NK-92 treated with Interleukin-12 subunit alpha and Interleukin-12 subunit beta, amount 100 ng/mL, for 24 hours (cell line): ENCODE measurements at places on chromosomes 2 and 18.

DNA sequence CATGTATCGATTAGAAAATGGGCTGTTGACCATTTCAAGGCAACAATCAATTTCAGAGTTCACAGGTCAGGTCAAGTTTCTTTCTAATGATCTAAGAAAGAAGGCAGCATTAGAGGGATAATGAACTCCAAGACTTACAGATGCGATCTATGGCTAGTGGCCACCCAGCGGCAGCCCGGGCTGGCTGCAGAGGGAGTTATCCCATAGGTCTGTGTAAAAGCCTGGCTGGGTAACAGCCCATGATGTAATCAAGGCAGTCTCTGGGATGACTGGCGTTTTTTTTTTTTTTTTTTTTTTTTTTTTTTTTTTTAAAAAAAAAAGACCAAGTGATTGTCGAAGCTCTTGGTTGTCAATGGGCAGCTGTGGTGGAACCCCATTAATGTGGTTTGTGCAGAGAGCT is 171.1 kb upstream of the SKOR2 start:
- DNase-seq: no peak

DNA sequence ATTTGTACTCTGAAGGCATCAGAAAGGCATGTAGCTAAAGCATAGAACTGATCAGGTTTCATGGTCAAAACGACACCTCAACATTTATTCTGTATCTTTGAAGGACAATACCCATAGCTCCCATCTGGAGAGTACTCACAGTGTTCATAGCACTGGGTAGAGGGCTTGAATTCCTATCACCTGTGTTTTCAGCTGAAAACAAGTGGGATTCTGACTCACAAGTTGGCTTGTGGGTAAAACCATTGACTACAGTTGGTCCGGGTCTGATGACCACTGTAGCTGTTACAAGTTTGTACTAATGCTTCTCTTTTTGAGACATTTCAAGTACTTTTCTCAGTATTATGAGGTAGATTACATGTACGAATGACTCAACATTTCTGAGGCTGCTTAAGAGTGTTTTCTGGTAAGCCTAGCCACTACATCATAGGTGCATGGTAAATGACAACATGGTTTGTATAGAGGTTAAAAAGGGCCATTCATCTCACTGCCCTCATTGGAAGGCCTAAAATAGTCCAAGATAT is 68.6 kb upstream of the PELI1 start:
- DNase-seq: peak; percentile 55

GRCh38 chr18:62281684-62282083 is 43.4 kb upstream of the TNFRSF11A start:
- DNase-seq: no peak

- no peak for DNase-seq
These were observed 254.0 kb upstream of the FSIP2 start for GRCh38 chr2:185484602-185485001.

- no peak for DNase-seq
These were observed 98.4 kb downstream of the SPHKAP start for GRCh38 chr2:228083131-228083530.

- no peak for DNase-seq
These were observed 51.1 kb downstream of the MYO1B start for GRCh38 chr2:191296083-191297006.

- DNase-seq: no peak
These were observed 85.2 kb downstream of the HS1BP3 start for GRCh38 chr2:20565623-20566236.

DNA sequence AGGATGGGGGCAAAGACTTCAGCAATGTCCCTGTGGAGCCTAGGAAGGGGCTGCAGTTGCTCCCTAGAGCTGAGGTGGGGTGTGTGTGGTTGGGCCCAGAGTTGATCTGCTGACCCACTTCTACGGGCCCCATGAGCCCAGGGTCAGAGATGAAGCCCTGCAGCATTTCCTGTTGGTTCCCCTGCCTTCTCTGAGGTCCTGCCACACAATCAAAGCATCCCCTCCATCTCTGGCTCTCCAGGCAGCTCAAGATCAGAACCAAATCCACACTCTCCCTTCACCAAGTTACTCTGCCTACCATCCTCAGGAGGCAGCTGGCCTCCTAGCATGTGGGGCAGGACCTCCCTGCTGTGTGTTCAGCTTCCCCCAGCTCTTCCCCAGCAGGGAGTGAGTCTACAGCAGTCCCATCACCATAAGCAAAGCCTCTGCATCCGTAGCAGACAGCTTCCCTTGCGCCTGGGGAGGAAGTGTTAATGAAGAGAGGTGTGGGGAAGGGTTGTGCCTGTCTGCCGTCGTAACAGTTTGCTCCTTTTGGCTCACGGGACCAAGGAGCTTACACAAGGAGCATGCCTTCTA is 26.9 kb downstream of the TMEM247 start:
- no peak for DNase-seq

GRCh38 chr2:102915128-102915527 is 153.3 kb downstream of the TMEM182 start:
- no peak for DNase-seq

- no peak for DNase-seq
These were observed 268.1 kb downstream of the NDUFA10 start for GRCh38 chr2:239756790-239757760.

DNA sequence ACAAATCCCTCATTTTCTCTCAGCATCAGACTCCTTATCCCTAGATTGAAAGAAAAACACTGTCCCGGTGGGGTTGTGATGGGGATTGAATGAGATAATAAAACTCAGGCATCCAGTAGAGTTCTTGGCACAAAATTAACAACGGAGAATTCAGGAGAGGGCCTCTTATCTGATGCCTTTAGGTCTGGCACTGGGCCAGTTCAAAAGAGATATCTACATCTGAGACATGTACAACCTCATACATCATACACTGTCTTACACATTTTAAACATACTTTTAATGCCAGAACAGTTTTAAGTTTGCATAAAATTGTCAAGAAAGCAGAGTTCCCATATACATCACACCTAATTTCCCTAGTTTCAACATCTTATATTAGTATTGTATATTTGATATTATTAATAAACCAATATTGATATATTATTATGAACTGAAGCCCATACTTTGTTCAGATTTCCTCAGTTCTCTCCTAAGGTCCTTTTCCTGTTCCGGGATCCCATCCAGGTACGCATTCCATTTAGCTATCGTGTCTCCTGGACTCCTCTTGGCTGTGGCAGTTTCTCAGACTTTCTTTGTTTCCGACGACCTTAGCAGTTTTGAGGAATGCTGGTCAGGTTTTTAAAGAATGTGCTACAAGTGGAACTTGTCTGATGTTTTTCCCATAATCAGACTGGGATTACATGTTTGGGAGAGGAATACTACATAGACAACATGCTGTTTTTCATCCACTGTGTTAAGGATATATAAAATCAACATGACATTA is 27.8 kb downstream of the NXPH2 start:
- DNase-seq: no peak

- DNase-seq: no peak
These were observed 566 bp downstream of the GATA6 start for GRCh38 chr18:22169889-22170420.

DNA sequence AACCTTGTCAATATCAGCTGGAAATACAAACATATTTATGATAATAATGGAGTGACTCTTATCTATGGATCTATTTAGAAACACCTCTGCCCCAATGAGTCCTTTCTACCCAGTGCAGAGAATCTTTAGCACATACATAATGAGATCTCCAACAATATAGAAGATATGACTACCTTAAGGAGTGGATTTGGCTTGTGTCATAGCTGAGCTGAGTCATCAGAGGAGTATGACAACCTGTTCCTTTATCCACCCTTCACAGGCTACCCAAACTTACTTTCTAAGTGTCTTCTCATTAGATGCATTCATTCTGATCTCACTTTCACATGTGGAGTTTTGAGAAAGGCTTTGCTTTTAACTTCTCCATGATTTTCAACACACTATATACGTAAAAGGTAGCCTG is 1218.9 kb downstream of the DSC3 start:
- DNase-seq: no peak

GRCh38 chr2:209570194-209570593 is 146.3 kb downstream of the MAP2 start:
- no peak for DNase-seq

- DNase-seq: no peak
These were observed 33.1 kb downstream of the LRRFIP1 start for GRCh38 chr2:237660381-237660900.

GRCh38 chr18:74284191-74284979 is 7.4 kb downstream of the CYB5A start:
- DNase-seq: no peak

DNA sequence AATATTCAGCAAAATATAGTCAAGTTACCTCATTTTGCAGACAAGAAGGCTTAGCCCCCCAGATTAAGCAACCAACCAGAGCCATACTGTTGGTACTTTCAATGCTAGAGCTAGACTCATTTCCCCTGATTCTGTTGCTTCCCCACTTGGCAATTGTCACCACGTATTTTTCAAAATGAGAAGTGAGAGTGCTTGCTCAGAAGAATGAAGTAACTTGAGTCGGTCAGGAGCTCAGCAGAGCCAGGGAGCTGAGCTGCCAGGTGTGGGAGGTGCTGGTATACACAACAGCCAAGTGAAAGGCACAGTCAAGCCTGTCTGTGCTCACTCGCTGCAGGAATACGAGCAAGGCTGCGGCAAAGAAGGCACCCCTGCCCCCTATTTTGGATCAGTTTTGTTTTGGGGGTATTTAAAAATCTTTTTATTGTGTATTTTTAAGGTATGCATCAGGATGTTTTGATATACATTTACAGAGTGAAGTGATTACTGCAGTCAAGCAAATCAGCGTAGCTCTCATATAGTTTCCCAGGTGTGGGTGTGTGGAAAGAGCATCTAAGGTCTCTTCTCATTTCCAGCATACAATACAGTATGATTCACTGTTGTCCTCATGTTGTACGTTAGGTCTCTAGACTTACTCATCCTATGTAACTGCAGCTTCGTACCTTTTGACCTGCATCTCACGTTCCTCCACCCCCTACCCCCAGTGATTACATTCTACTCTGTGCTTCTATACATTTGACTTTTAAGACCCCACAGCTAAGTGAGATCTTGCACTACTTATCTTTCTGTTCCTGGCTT is 62.4 kb downstream of the MRPS9 start:
- DNase-seq: no peak

GRCh38 chr2:219344751-219345430 is 12.3 kb upstream of the RESP18 start:
- no peak for DNase-seq

GRCh38 chr2:24577481-24577880 is 86.4 kb downstream of the NCOA1 start:
- DNase-seq: no peak

DNA sequence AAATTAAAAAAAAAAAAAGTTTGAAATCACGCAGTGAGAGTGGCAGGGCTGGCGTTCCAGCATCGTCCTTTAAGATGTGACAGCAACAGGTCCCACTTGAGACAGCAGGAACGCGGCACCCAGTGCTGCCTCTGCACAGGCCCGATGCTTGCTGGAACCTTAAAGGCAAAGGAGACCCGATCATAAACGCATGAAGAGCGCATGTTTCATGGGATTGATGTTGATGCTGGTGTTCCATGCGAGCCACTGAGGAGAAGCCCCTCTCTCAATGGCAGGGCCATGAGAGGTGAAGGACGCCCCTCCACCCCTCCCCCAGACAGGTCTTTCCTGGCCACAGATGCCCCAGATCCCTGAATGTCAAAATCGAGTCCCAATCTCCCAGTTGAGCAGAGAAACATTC is 17.9 kb upstream of the ALPI start:
- DNase-seq: no peak

DNA sequence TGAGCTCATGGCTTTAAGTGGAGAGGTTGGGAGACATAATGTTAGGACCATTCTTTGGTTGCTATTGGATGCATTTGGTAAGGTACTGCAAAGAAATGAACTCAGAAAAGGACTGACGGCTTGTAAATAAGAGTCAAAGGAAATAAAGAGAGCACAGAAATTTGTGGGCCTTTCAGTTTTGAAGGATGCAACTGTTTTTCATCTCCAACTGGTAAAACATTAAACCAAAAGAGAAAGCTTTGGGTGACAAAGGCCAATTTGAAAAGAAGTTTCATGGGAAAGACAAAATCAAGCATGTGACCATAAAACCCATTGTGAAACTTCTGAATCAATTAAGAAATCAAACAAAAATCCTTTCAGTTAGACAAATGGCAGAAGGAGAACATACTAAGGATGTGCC is 77.8 kb upstream of the SPOPL start:
- DNase-seq: no peak

DNA sequence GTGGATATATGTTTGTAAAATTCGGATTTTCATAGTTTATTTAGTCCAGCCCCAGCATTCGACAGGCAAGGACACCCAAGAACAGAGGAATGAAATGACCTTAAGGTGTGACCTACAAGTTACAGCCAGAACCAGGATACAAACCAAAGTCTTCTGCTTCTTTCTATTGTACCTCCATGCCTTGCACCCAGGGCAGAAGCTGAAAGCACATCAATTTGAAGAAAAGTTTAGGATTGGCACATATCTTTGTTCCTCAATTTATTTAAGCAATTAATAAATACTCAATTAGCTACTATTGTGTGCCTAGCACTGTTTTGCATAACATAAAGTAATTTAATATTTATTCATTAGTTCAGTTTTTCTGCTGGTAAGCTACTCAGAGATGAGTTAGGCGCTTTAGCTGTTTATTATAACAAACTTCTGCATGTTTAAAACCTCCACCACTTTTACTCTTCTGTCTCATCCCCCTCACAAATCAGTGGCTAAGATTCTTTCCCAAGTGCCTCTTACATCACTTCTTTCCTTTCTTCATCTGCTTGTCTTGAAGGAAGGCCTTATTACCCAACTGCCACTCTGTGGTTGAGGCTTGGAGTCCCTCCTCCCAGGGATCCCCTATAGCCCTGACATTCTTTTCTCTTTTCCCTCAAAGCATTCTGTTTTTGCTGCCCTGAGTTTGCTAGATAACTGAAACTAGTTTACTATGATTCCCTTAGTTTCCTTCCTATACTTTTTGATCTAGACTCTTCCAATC is 37.1 kb upstream of the DARS1 start:
- DNase-seq: no peak

DNA sequence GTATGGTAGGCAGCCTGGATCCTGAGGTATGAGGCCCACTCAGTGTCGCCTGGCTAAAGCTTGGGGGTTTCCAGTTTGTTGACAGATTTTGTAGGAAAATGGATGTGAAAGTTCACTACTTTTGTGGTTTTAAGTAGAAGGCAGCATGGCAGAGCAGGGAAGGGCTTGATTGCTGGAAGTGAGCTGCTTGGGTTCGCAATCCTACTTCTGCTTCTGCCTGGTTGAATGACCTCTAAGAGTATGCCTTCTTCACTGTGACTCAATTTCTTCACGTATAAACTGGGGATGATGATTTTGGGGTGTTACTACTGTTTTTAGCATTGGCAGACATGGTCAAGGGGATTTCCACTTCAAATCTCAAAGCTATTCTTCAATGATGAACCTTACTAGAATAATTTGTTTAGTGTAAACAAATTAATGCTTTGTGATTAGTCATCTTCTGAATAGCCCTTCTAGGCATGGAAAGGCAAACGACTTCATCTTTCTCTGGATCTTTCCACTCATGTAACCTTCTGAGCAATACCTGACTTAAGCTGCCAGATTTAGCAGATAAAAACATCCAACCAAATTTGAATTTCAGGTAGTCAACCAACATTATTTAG is 13.2 kb downstream of the BMP10 start:
- no peak for DNase-seq

DNA sequence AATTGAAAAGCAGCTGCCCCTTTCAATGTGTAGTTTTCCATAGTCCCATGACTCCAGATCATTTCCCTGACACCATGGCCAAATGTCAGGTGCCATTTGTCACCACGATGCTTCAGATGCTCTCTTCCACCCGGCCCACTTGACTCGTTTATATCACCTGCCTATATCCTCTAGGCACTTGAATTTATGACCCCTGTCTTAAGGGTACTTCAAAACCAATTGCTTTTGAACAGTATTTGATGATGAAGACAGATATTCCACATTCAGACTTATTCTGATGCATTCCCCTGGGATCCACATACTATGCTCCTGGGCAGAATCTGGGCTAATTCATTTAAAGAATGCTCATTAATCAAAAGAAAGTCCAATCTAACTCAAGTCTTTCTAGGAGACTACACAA is 16.9 kb upstream of the RHBDD1 start:
- no peak for DNase-seq
